ENCODE measurements at places on chromosomes 4 and X. TPM values are rescaled to one million over a fixed set of nuclear protein-coding genes. Genes with fewer than 3 reads are reported as not detected.

GRCh38 chrX:129652565-129653169, 2.1 kb downstream of the APLN start:
- H3K27ac ChIP-seq = no peak overlapping the region
- H3K4me1 ChIP-seq = peaks cover 7% of the 10 kb centered on the region
- H3K36me3 ChIP-seq = no peaks in the 10 kb centered on the region
- H3K4me3 ChIP-seq = no peak overlapping the region
- DNase-seq = no peak

The ELOVL6 gene
- total RNA-seq = 86.6 TPM

DNA sequence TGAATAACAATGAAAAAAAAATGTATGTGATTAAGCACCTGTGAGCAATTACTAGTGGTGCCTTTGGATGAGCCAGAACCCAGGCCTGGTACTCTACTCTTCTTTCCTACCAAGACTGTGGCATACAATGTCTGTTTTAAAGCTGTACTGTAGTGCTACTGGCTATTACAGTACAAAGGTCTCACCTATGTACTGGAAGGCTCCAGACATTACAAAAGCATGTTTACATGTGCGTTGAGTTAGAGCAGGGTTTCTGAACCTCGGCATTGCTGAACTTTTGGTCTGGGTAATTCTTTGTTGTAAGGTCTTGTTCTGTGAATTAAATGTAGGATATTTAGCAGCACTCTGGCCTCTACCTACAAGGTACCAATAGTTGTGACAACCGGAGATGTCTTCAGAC, 153.8 kb downstream of the SPATA18 start:
- H3K36me3 ChIP-seq = no peaks in the 10 kb centered on the region
- H3K4me1 ChIP-seq = no peaks in the 10 kb centered on the region
- no peak overlapping the region for H3K27ac ChIP-seq
- H3K4me3 ChIP-seq = no peak overlapping the region
- DNase-seq = no peak

DNA sequence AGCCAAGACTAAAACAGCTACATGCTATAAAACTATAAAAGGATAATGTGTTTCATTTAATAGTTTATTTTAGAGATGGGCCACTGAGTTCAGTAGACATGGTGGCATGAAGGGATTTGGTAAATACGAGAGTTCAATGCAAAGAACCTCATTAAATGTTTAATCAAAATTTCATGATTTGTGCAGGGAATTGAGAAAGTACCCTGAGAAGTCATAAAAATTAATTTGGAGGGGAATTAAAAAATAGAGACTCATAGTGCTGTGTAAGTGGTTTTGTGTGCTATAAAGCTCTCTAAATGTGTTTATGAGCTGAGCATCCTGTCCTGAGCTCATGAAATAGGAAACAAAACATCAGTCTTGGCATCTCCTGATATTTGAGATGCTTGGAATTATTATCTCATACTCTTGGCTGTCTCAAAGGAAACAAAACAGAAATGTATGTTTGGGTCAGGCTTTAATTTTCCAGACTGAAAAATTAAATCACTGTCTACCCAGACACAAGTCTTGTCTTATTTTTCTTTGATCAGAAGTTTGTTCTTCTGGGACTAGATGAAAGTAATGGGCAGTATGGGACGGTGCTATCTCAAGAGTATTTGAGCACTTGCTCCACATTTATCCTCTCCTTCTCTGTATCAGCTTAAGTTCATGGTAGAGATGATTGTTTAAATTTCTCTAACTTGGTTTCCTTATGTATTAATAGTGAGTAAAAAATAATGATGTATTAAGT, 38.0 kb upstream of the EMCN start:
- no peaks in the 10 kb centered on the region for H3K36me3 ChIP-seq
- H3K4me1 ChIP-seq = no peaks in the 10 kb centered on the region
- DNase-seq = no peak
- H3K27me3 ChIP-seq = no peaks in the 10 kb centered on the region

DNA sequence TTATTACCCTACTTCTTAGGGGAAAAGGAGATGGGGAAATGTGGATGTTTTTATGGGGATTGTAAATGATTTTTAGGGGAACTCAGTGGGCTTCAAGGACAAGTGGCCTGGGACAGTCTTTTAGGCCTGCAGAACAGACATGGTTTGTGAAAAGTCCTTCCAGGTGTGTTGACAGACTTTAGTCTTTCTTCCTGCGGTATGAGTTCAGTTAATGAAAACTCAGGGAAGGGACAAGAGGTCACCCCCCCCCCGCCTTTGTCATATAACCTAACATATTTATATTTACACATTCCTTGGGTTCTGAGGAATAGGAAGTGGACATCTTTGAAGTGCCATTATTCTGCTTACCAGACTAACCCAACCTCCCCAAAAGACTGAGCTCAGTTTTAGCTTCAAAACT, 31.8 kb downstream of the METAP1 start:
- no peaks in the 10 kb centered on the region for H3K4me1 ChIP-seq
- H3K27me3 ChIP-seq = no peaks in the 10 kb centered on the region
- DNase-seq = no peak
- no peak overlapping the region for H3K27ac ChIP-seq
- H3K36me3 ChIP-seq = peaks cover 6% of the 10 kb centered on the region
- H3K4me3 ChIP-seq = no peak overlapping the region
